ENCODE measurements at places on chromosomes 1 and 21. TPM values are rescaled to one million over a fixed set of nuclear protein-coding genes. Genes with fewer than 3 reads are reported as not detected.

The NMNAT2 gene
- total RNA-seq = 0.23 TPM

DNA sequence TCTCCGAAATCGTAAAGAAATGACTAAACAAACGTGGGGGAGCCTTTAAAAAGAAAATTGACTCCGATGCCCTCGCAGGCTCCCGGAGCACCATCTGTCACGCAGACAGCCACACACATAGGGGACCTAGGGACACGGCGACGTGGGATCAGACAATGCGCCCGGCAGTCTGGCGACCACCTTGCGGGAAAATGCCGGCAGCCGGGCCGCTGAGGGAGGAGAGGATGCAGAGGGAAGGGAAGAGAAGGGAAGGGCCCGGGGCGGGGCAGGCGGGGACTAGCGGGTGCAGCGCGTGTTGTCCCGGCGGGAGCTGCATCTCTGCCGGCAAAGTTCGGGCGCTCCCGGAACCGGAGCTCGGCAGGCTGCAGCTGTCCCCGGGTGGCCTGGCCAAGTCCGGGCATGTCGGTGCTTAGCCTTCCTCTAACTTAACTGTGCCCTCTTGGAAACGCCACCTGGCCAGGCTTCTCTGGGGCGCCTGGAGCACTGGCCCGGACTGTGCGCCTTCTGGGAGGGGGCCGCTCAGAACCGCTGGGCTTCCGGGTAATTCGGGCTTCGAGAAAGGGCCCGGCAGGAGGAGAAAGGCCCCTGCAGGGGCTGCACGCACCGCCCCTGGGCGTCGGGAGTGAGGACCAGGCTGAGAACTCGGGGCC is 1.8 kb downstream of the NHLH2 start:
- DNase-seq = no peak

DNA sequence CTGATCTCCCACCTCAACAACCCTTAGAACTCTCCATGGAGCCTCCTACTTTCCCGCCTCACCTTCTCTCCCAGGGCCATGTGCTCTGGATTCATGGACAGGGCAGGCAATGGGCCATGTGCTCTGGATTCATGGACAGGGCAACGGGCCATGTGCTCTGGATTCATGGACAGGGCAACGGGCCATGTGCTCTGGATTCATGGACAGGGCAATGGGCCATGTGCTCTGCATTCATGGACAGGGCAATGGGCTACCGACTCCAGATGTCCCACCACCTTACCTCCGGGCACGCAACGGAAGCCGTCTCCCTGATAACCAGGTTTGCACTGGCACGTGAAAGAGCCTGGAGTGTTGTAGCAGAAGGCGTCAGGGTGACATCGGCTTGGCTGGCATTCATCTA is 53.2 kb downstream of the NID1 start:
- no peak for DNase-seq

DNA sequence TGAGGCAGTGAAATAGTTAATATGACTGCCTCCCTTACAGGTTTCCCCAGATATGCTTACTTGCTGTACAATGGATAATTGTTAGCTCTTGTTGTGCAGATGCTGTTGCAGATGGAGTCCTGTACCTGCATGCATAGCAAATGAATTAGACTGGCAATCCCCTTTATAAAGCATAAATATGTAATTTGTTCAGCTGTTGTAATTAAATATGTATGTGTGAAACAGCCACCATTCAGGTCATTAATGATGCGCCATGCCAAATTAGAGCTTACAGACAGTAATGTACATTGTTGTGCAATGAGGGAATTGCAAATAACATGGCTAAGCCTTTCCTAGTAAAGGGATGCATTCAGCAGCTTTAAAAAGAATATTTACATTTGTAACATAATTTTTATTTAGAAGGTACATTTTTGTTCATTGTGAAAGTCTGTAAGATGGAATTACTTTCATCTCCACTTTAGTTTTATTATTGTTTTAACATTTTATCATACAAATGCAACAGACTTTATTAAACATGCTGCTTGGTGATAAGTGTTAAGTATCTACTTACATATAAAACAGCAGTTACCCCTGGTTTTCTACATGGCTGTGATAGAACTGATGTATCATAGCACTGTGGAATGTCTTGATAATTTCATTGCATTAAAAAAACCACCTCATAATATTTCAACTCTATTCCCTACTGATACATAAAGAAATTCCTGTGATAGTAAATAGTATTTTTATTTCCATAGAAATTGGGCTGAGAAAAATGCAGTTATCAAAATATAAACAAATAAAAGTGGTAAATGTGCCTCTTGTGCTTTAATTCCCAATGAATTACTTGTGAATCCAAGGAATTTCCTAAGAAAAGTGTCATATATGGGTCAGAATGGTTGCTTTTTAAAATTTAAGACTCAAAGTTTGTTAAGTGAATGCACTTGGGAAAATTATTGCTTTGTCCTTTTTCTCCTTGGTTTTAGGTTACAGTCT is 99.0 kb downstream of the NFIA start:
- no peak for DNase-seq

All from HT-29 (cell line).